ENCODE measurements at places on chromosomes 12 and 14. TPM values are rescaled to one million over a fixed set of nuclear protein-coding genes. Genes with fewer than 3 reads are reported as not detected.

LRRC9 gene
- not detected for polyA plus RNA-seq

LALBA gene
- not detected for polyA plus RNA-seq

DNA sequence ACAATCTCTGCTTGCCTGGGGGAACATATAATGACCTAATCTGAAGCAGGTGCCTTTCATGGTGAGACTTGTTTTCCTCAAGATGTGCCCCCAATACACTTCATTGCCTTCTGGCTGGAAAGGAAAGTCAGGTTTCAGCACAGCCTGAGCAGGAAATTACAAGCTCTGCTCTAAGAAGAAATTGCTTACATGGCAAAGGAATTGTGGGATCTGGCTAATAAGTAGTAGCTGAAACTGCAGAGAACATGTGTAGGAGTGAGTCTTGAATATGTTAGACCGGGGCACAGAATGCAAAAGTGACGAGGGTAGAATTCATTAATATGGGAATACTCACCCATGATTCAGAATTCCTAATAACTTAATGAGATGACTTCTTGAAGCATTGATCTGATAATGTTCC, 6.3 kb upstream of the CFAP54 start:
- DNase-seq = no peak

- no peak for DNase-seq
Observed at GRCh38 chr14:76923431-76924370, 97.5 kb downstream of the LRRC74A start.

- no peak for DNase-seq
Observed at GRCh38 chr12:1956716-1957115, 38.3 kb upstream of the CACNA2D4 start.

All from immature natural killer cell (primary cell).